ENCODE measurements at places on chromosomes 2 and 18.
A peak's percentile ranks its signal among the peaks of the same experiment; 100 is the strongest.

DNA sequence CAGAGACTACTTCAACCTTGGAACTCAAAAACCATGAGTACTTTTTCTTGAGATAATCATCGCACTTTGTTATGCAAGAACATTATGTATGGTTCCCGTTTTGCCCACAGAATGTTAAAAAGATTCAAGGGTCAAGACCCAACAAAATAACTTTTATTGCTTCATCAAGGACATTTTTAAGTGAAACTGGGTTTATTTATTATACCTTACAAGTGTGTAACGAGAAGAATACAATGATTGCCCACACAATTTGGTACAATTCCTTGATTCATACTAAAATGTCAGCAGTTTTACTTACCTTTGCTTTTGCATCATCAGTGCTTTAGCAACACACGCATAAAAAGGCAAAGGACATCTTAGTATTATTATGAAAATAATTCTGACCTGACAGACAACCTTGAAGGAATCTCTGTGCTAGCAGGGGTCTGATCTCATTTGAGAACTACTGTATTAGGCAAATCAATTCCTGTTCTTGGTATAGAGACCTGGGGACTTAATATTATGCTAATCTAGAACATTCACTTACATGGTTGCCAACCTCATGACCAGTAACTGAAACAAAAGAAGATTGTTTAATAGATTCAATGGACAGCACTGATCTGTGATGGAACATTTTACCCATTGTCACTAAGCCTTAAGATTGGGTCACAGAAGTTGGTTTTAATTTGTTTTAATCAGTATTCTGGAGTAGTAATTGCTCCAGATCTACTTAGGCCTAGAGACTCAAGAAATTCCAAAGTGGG, 16.2 kb downstream of the CCDC88A start:
- no peak for DNase-seq

- DNase-seq: no peak
Measured at GRCh38 chr2:231411237-231411636, 15.7 kb downstream of the B3GNT7 start.

DNA sequence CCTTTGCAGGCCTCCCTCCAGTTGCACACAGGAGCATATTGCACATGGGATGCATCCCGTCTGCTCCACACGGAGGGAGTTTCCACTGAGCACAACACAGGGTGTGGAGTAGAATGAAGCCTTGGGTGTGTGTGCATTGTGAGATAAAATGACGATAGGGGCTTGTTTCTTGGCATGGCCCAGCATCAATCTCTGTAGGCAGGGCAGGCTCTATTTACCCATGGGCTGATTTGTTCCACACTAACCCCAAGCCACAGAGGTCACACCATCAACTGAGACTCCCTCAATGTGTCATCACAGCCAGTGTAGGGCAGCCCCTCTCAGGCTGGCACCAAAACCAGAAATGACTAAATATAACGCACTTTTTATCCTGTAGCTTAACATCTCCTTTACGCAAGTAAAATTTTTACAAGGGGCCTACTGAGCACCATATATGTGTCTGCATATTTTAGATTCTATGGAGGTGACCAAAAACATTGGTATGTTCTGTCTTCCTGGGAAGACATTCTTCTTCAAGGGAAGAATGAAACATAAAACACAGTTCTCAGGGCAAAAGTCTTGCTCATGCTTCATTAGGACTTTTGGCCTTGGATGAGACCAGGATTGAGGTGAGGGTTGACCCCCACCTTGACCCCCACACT, 2.7 kb upstream of the GKN1 start:
- peak; percentile 97 for DNase-seq

GRCh38 chr2:95500854-95501253, 16.3 kb upstream of the TRIM43B start:
- no peak for DNase-seq

DNA sequence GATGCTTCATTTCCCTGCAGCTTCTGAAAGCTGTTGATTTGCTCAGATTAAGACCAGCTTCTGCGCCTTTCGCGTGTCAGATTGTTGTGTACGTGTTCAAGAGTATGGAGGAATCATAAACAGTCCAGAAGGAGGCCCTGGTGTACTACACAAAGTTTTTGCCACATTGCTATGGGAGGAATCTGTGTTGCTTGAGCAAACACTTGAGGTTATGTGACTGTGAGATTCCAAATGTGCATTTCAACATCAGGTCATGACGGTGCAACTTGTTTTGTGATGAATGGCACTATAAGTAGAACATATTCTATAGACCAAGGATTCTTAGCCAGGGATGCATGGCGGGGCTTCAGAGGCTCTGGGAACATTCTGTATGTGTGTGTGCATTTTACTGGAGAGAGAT, 35.0 kb downstream of the SRSF7 start:
- DNase-seq: peak; percentile 85

- no peak for DNase-seq
Measured at GRCh38 chr18:10045296-10045891, 131.6 kb downstream of the VAPA start.

Measured in cardiac fibroblast (primary cell).